ENCODE measurements at places on chromosomes 11 and 22.
A peak's percentile ranks its signal among the peaks of the same experiment; 100 is the strongest.

- H3K36me3 ChIP-seq: no peaks in the 10 kb centered on the region
- no peak overlapping the region for H3K4me3 ChIP-seq
- H3K4me1 ChIP-seq: peaks cover 2% of the 10 kb centered on the region
- no peak overlapping the region for H3K27ac ChIP-seq
- H3K27me3 ChIP-seq: peaks cover 2% of the 10 kb centered on the region
Measured at GRCh38 chr11:122162095-122162494, 46.1 kb upstream of the BLID start.

GRCh38 chr22:43239193-43239780, 52.4 kb upstream of the TTLL12 start:
- no peak overlapping the region for H3K4me3 ChIP-seq
- peaks cover 5% of the 10 kb centered on the region for H3K27me3 ChIP-seq
- no peaks in the 10 kb centered on the region for H3K4me1 ChIP-seq
- H3K27ac ChIP-seq: no peak overlapping the region

DNA sequence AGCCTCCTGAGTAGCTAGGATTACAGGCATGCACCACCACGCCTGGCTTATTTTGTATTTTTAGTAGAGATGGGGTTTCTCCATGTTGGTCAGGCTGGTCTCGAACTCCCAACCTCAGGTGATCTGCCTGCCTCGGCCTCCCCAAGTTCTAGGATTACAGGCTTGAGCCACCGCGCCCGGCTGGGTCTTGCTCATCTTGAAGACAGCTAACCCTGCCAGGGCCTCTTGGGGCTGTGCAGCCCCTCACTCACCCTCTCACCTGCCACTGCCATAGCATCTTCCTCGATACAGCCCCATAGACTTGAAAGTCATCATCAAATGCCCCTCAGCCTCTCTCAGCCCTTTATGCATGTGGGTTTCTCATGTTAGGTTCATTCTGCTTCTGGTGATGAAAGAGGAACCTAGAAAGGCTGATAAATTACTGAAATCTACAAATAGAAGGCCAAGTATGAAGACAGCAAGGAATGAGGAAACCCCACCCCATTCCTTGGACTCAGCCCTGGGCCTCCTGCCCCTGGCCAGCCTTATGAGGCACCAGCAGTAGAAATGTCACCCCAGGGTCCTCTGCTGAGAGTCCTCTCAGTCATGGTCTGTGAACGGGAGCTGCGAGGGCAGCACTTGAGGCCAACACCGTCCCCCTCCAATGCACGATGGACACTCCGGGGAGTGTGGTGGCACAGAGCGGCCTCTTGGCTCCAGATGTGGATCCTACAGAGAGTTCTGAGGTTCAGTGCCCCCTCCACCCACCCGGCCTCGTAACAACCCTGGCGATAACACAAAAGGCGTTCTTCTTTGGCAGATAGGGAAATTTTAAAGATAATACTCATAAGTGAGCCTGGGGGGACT, 24.8 kb downstream of the SCGB1A1 start:
- no peaks in the 10 kb centered on the region for H3K36me3 ChIP-seq
- H3K27me3 ChIP-seq: peaks cover 23% of the 10 kb centered on the region
- peak overlapping the region; percentile 76 for H3K4me3 ChIP-seq

GRCh38 chr22:33382436-33382835, 324.3 kb upstream of the SYN3 start:
- no peak for DNase-seq
- no peaks in the 10 kb centered on the region for H3K36me3 ChIP-seq
- H3K4me1 ChIP-seq: no peaks in the 10 kb centered on the region
- no peak overlapping the region for H3K27ac ChIP-seq
- H3K4me3 ChIP-seq: no peak overlapping the region
- H3K27me3 ChIP-seq: no peaks in the 10 kb centered on the region

GRCh38 chr11:118213201-118213600, 11.6 kb downstream of the JAML start:
- H3K27ac ChIP-seq: peak overlapping the region; percentile 94
- no peak for DNase-seq
- peak overlapping the region; percentile 78 for H3K4me3 ChIP-seq
- H3K27me3 ChIP-seq: no peaks in the 10 kb centered on the region

- peak within 1 kb of the TSS; percentile 71 for H3K4me3 ChIP-seq
- no peaks in the 10 kb centered on the region for H3K36me3 ChIP-seq
- peak; percentile 79 for DNase-seq
- H3K4me1 ChIP-seq: peaks cover 25% of the 10 kb centered on the region
Measured at GRCh38 chr22:24805790-24806662, at the start of gene SGSM1. TSS of gene SGSM1 (plus strand) at chr22:24806211. CDS start at chr22:24806326, 115 bp downstream.

DNA sequence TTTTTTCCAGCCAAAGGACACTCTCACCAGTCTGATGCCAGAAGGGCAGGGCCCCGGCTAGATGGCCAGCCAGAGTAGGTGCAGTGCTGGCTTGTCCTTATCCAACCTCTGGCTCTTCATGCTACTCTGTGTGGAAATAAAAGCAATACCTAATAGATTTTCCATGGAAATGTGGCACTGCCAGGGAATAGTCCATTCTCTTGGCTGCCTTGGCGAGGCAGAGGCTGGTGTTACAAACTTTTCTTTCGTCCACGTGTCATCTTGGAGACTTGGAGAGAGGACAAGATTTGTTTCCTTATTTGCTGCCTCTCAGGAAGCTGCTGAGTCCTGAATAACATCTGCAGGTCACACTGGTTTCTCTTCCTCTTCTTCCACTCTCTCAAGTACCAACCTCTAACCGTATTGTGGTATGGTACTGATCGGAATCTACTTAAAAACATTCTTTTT, 17.2 kb upstream of the C1QTNF4 start:
- no peaks in the 10 kb centered on the region for H3K27me3 ChIP-seq
- no peak overlapping the region for H3K4me3 ChIP-seq
- H3K36me3 ChIP-seq: peaks cover 13% of the 10 kb centered on the region

- H3K4me1 ChIP-seq: no peaks in the 10 kb centered on the region
- H3K27me3 ChIP-seq: peaks cover 54% of the 10 kb centered on the region
- H3K36me3 ChIP-seq: no peaks in the 10 kb centered on the region
- H3K27ac ChIP-seq: no peak overlapping the region
Measured at GRCh38 chr11:33376331-33377310, 119.4 kb downstream of the HIPK3 start.

DNA sequence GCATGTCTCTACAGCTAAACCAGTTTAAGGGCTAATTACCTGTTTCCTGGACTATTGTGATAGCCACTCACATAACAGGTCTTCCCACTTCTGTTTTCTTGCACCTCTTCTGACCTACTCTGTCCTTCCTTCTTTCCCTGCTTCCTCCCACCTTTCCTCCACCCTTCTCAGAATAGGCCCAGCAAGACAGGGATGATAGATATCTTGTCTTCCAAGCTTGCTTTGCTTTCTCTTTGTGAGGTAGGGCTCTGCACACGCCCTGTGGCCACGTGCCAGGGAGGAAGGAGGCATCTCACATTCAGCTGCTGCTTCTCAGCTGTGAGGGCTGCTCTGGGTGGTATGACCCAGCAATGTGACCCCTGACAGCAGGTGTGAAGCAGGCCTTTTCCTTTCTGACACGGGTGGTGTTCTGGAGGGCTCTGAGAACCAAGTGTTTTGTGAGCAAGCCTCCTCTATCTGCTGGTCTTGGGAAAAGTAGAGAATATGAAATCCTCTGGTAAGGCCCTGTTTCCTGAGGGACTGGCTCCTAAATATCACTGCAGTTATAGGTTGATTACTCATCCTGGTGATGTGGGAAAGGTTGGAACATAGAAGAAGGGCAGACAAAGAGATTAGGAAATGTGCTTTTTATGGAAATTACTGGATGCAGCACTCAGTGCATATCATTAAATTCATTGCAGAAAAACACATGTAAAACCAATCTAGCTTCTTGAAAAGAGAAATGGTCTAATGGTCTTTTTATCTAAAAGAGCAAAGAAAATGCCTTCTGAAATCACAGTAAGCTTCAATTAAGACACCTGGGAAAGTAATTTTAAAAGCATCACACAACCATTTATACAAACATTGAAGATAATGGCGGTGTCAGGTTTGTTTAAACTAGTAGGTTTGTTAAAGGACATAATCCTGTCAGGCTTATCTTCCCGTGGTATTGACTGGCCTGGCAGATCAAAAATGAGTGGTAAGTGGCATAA, 8.5 kb downstream of the AMOTL1 start:
- no peak for DNase-seq
- no peak overlapping the region for H3K4me3 ChIP-seq
- H3K4me1 ChIP-seq: peaks cover 27% of the 10 kb centered on the region
- peaks cover 35% of the 10 kb centered on the region for H3K27me3 ChIP-seq

DNA sequence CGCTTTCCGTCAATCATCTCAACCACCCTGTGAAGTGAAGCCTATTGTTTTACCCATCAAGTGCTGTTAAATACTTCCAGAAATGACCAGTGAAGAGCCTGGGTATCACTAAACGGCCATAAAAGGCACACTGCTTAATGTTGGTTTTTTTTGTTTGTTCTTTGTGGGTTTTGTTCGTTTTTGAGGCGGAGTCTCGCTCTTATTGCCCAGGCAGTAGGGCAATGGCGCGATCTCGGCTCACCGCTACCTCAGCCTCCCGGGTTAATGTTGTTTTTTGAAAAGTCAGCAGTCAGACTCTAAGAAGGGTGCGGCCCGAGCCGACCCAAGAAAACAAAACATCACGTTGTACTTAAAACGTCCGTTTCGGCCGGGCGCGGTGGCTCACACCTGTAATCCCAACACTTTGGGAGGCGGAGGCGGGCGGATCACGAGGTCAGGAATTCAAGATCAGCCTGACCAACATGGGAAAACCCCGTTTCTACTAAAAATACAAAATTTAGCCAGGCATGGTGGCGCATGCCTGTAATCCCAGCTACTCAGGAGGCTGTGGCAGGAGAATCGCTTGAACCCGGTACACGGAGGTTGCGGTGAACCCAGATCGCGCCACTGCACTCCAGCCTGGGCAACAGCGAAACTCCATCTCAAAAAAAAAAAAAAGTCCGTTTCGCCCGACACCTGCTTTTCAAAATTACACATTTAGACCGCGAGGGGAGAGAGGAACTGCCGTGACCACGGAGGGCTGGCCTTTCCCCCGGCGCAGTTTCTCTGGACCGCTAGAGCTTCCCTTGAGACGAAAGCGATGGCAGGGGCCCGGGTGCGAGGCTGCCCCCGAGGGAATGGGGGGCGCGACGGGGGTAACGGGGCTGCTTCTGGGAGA, 714 bp downstream of the CD59 start:
- H3K27me3 ChIP-seq: peaks cover 14% of the 10 kb centered on the region
- peak overlapping the region; percentile 89 for H3K4me3 ChIP-seq
- H3K4me1 ChIP-seq: peaks cover 30% of the 10 kb centered on the region
- H3K36me3 ChIP-seq: peaks cover 22% of the 10 kb centered on the region
- DNase-seq: peak; percentile 58

GRCh38 chr11:36532941-36533601, 23.0 kb upstream of the TRAF6 start:
- no peaks in the 10 kb centered on the region for H3K4me1 ChIP-seq
- peaks cover 23% of the 10 kb centered on the region for H3K27me3 ChIP-seq
- no peak overlapping the region for H3K27ac ChIP-seq
- H3K36me3 ChIP-seq: no peaks in the 10 kb centered on the region
- no peak overlapping the region for H3K4me3 ChIP-seq

DNA sequence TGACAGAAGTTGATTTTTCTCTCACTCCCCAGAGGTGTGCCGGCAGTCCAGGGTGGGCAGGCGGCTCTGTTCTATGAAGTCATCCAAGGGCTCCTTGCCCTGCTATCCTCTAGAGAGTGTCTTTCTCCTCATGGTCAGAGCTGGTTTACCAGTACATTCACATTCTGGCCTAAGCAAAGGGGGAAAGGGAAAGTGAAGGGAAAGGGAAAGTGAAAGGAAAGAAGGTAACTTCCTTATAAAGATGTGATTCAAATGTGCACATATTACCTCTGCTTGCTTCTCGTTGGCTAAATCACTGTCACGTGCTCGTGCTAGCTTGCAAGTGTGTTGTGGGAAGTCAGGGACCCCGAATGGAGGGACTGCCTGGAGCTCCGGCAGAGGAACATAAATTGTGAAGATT, 2.9 kb upstream of the HTATIP2 start:
- H3K4me3 ChIP-seq: peak overlapping the region; percentile 70
- H3K36me3 ChIP-seq: peaks cover 4% of the 10 kb centered on the region
- H3K27ac ChIP-seq: peak overlapping the region; percentile 72
- peaks cover 8% of the 10 kb centered on the region for H3K27me3 ChIP-seq

GRCh38 chr22:39467390-39467895, 10.6 kb downstream of the MGAT3 start:
- no peaks in the 10 kb centered on the region for H3K36me3 ChIP-seq
- H3K27me3 ChIP-seq: no peaks in the 10 kb centered on the region
- peaks cover 12% of the 10 kb centered on the region for H3K4me1 ChIP-seq
- H3K4me3 ChIP-seq: no peak overlapping the region
- DNase-seq: no peak

- H3K4me3 ChIP-seq: no peak overlapping the region
- H3K27me3 ChIP-seq: peaks cover 18% of the 10 kb centered on the region
- H3K27ac ChIP-seq: no peak overlapping the region
- no peaks in the 10 kb centered on the region for H3K36me3 ChIP-seq
- peaks cover 4% of the 10 kb centered on the region for H3K4me1 ChIP-seq
Measured at GRCh38 chr11:118071416-118072030, 5.4 kb upstream of the TMPRSS4 start.

DNA sequence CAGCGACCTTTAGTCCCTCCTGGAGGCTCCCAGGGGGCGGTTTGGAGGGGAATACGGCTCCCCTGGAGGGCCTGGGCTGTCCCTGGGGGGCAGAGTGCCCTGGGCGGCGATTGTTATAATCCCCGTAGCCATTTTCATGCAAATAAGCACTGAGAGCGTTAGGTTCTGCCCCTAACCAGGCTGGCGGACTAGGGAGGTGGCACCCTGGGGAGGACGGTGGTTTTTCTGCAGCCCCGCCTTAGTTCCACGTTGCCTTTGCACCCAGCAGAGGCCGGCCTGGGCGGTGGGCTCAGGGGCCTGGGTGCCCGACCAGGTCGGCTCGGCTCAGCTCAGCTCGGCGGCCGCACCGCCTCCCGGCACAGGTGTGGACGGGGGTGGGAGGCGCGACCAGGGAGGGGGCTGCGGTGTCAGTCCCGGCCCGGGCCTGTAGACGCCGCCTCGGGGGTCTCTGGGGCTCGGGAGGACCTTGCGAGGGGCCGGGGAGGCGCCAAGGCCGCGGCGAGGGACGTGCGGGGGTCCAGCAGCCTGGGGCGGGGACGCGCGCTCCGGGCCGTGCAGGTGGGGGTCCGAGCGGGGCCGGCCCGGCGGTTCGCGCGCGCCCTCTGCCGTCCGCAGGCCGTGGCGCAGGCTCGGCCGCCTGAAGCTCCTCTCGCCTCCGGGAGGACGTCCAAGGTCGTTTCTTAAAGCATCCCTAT, 2.3 kb upstream of the DUSP8 start:
- DNase-seq: peak; percentile 59
- H3K4me3 ChIP-seq: no peak overlapping the region
- H3K27me3 ChIP-seq: peaks cover 32% of the 10 kb centered on the region
- H3K4me1 ChIP-seq: no peaks in the 10 kb centered on the region
- no peaks in the 10 kb centered on the region for H3K36me3 ChIP-seq
